NCI-H187 treated with DMSO at 0.1 percent for 48 hours (cell line): ENCODE measurements at places on chromosomes 16 and 17.

GRCh38 chr16:14539156-14539555 is 90.9 kb downstream of the PARN start:
- DNase-seq: no peak

- no peak for DNase-seq
These were observed 6.8 kb upstream of the KRTAP17-1 start for GRCh38 chr17:41322094-41322902.

- DNase-seq: no peak
These were observed 124.3 kb downstream of the SOCS1 start for GRCh38 chr16:11131706-11132105.

DNA sequence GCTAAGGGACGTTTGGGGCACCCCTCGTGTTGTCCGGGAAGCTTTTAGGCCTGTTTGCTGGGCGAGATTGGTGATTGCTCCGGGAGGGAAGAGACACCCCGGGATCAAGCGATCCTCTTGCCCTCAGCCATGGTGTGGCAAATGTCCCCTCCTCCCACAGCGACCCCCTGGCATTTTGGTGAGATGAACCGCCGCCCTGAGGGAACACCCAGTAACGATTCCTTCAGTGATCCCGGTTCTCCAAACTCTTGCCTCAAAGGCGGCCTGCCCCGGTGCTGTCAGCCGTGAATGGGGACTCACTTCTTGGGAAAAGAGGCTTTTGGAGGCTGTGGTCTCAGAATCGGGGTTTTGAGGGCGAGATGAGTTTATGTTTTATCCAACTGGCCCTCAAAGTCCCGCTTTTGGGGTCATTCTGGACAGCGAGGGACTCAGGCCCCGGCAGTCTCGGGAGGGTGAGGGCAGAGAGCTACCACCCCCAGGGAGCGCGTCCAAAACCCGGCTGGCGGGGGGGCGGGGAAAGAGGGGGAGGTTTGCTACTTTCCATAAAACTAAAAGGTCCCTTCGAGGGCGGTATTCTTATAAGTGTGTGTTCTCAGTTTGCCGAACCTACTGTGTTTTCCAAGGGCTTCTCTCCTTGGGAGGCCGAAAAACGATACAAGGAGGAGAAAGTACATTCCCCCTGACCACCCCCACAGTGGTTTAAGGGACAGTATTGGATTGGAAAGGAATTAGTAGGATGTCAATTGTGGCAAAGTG is 232.7 kb downstream of the MRTFB start:
- DNase-seq: no peak

DNA sequence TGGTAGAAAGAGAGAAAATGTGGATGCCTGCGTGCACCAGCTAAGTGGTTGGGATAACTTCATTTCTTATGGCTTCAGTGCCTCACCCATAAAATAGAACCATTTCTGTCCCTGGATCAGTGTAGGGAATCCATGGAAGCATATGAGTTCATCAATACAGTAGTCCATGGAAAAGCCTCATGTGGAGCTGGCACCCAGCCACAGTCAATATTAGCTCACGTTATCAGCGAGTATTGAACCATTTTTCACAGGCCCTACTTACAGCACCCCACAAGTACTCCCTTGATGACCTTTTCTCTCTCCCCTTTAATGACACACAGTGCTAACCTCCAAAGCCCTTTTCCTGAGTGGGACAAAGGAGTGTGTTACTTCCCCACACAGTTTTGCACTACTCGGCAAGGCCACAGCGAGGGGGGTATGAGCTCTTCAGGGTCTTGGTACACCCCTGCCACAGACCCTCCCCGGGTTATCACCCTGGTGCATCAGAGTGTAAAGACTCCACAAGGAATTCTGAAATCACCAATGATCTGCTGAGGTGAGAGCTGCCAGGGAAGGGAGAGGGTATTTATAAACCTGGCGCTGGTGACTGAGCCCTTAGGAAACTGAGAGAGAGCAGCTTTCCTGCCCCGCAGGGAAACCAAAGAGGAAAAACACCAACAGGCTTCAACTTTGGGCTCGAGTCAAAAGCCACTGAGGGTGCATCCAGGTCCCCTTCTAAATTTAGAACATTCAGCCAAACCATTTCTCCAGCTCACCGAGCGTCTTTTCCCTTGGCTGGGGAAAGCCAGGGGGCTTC is 36.9 kb downstream of the DYNLRB2 start:
- DNase-seq: no peak

GRCh38 chr17:17876959-17877528 is 40.3 kb upstream of the SREBF1 start:
- DNase-seq: no peak

DNA sequence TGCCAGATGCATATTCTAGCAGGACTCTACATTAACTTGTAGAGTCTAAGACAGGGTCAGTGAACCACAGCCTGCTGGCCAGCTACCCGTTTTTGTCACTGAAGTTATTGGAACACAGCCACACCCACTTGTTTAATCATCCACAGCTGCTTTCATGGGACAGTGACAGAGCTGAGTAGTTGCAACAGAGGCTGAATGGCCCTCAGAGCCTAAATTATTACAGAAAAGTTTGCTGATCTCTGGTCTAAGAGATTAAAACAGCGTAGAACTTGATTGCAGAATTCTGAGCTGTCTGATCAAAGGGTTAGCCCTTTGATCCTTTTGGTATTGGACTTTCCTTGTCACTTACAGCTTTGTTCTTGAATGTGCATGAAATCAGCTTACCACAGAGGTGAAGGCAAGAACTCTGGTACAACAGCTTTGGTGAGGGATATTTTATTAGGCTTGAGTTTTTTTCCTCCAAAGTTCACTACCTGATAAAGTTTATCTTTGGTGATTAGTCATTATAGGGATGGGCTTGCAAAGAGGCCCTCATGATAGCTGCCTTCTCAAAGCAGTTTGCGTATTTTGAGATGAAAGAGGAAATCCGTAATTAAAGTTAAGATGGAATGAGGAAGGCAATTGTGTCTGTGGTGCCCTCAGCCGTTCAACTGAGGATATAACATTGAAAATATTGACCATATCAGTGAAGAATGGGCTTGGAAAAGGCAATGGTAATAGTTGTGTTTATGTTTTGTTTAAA is 23.6 kb downstream of the ALDH3A2 start:
- no peak for DNase-seq

GRCh38 chr17:11900655-11901054 is 96.6 kb downstream of the ZNF18 start:
- no peak for DNase-seq

GRCh38 chr17:1083451-1084187 is 86.7 kb downstream of the TIMM22 start:
- no peak for DNase-seq

- no peak for DNase-seq
These were observed 11.3 kb upstream of the GSE1 start for GRCh38 chr16:85601730-85602401.

DNA sequence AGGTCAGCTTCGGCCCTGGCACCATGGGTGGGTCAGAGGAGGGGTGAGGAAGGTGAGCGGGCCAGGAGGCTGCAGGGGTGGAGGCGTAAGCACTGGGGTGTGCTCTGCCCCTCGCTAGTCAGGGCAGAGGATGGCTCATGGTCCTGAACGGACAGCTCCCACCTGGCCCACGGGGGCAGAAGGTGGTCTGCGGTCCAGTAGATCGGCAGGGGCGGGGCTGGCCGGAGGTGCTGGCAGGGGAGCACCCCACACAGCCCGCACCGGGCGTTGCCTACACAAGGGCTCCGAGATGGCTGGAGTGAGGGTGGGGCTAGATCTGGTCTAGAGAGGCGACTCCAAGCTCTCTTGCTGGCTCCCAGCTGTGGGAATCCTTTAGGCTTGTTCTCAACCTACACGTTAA is 8.2 kb downstream of the NPTX1 start:
- DNase-seq: no peak

DNA sequence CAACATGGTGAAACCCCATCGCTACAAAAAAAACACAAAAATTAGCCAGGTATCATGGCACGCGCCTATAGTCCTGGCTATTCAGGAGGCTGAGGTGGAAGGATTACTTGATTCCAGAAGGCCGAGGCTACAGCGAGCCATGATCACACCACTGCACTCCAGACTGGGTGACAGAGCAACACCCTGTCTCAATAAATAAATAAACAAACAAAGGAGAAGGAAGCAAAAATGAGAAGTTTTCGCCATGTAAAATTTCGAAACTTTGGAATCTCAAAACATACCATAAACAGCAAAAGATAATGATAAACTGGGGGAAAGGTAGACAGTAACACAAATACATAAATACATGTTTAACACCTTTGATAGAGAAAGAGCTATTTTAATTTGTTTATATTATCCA is 130.9 kb downstream of the ZFHX3 start:
- DNase-seq: no peak

DNA sequence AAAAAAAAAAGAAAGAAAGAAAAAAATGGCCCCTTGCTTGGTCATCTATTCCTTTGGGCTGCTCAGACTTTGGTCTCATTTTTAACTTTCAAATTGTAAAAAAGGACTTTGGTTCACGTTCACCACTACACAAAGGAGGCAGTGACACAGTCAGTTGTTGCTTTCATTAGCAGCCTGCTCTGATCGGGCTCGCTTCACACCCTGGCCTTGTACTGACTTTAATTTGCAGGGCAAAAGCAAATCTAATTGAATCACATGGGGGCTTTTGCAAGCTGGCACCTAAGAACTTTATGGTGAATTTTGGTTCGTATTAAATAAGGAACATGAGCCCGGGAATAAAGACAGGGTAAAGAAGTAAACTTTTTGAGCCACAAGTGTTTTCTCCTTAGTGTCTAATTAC is 103.6 kb upstream of the CDH11 start:
- no peak for DNase-seq

GRCh38 chr16:51072591-51072990 is 78.5 kb downstream of the SALL1 start:
- DNase-seq: no peak

DNA sequence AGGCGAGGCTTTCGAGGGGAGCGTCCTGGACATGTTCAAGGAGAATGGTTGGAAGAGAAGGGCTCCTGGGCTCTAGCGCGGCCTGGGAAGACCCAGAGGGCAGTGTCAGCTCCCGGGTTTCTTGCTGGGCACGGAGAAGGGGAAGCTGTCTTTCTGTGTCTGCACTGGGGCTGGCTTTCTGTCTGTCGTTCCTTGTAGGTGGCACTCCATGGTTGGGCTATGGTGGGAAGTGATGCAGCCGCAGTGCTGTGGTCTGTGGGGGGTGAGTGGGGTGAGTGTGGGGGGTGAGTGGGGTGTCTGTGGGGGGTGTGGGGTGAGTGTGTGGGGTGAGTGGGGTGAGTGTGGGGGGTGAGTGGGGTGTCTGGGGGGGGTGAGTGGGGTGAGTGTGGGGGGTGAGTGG is 13.7 kb downstream of the RNF213 start:
- no peak for DNase-seq

- DNase-seq: no peak
These were observed 71.6 kb downstream of the ABCC1 start for GRCh38 chr16:16021020-16021419.

DNA sequence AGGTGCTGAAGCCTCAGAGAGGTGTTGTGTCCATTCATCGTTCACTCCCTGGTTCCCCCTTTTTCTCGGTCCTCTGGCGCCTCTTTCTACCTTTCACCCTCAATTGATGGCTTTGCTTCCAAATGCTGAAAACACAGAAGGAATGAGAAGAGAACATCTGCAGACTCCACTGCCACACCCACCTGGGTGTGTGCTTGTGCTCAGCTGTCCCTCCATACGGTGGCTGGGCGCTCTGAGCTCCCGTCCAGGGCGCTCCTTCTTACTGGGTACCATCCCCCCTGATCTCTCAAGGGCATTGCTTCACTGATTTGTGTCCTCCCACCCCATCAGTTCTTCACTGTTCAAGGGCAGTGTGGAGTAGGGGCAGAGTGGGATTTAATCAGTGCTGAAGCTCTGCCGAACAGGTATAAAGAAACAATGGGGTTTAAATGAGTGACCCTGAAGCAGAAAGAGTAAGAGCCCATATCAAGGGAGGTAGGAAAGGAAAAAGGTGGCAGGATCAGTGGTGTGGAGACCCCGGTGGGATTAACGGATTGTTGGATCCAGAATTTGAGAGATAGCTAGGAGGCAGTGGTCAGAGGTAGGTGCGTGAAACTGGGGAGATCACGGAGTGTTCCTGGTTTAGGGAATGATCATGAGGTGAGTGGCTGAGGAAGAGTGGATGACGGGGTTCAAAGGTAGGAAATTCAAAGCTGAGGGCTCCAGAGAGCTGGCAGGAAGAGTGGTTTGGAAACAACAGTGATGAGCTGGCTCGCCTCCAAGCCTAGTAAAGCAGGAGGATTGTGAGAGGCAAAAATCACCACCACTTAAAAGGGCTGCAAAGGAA is 40.8 kb downstream of the MRTFB start:
- DNase-seq: no peak

DNA sequence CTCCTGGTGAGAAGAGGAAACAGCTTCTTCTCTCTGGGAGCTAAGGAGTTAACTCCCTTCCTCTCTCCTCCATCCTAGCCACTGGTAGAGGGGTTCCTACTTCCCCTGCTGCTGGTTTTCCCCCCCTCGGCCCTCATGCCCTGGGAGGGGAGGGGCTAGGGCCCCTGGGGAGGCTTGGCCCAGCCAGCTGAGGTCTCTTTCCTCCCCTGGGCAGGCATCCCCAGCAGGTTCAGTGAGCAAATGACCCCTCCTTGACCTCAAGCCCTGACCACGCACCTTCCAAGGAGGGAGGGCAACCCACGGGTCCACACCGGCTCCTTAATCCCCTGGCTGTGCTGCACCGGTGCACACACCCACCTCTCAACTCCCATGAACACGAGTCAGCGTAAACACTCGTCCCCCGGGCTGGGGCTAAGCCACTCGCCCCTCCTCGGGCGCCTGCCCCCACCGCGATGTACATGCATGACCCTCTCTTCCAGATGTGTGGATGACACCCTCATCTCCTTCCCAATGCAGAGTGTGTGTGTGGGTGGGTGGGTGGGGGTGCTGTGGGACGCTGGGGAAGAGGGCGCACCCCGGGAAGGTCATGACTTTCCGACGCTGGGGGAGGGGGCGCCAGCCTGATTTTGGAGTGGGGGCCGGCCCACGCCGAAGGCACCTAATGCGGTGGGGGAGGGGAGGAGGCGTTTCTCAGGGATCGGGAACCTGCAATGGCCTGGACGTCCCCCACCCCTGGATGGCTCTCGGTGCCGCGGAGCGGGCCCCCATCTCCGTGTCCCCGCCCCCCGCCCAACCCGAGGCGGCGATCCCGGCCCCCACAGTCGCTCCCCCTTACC is 33.7 kb downstream of the SRCIN1 start:
- DNase-seq: no peak

DNA sequence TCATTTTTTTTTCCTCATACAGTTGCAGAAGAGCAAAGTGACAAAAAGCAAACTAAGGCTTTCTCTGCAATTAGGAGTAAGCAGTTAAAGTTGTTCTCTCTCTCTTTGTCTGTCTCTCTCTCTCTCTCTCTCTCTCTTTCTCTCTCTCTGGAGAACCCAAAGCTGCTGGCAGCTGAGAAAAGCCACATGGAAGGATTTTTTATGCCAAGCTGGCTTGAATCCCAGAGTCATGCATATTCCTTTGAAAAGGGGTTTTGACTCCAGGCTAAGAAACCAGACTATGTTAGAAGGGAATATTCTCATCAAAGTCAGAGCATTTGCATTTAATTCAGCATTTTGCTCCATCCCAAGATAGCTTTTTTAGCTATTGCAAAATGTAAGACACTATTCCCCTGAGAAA is 1114.2 kb upstream of the GOT2 start:
- no peak for DNase-seq

- DNase-seq: no peak
These were observed 113.9 kb upstream of the TBX2 start for GRCh38 chr17:61285526-61286320.

GRCh38 chr16:63856537-63856936 is 1265.3 kb downstream of the CDH11 start:
- DNase-seq: no peak
